Stimulated activated CD4-positive, alpha-beta T cell treated with anti-CD3 and anti-CD28 coated beads, Interleukin-4, amount 100 ng/mL, for 4 hours (primary cell): ENCODE measurements at places on chromosomes 7 and 10.
A peak's percentile ranks its signal among the peaks of the same experiment; 100 is the strongest.

GRCh38 chr7:124113045-124113444 lies 80.2 kb upstream of the TMEM229A start:
- no peak for DNase-seq

GRCh38 chr10:15349112-15349511 lies 22.0 kb downstream of the FAM171A1 start:
- no peak for DNase-seq

DNA sequence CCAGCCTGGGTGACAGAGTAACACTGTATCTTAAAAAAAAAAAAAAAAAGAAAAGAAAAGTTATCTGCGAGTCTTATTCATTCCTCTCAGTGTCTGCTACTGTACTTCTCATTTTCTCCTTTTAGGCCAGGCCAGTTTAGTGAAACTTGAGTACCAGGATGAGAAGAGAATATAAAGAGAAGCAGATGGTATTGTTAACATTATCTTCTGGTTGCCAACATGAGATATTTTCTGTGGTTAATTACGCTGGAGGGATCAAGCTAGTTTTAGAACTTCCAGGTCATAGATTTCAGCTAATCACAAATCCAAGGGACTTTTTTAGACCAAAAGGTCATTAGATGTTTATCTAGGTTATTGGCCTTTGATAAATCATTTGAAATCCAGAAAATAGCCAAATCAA lies 252.6 kb upstream of the SMIM30 start:
- no peak for DNase-seq

DNA sequence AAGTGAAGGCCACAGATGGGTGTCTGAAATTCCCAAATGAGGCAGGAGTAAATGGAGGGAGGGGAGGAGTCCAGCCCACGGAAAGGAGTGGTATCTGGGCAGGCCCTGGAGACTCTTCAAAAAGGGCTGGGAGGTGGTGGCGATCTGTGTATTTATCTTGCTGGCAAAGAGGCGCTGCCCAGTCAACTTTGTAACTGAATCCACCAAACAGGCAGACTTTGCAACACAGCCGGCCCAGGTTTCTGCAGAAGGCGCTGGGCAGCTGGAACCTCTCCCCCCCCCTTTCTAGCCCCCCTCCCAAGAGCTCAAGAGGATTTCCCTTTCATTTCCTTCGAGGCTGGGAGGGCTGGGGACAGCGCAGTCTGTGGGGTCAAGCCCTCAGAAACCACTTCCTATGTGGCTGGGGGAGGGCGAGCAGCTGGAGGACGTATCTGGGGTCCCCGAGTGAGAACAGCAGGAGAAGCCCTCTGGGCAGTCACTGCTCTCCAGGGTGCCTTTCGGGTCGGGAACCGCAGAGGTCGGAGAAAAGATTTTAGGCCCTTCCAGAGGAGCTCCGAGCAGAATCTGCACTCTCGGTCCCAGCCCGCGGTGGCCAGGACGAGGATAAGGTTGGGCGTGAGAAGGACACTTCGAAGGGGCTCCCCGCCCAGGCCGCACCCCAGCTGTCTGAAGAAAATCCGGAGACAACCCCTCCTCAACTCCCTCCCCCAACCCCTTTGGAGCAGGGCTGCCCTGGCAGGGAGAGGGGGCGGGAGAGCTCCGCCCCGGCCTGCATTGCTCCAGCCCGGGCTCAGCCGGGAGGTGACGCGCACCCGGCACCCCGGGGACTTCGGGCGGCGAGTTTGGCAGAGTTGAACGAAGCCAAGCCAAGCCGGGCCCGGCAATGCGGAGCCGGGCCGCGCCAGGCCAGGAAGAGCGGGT lies 965 bp downstream of the ZCCHC24 start:
- peak; percentile 38 for DNase-seq

GRCh38 chr7:101231644-101232043 lies 6.0 kb downstream of the CLDN15 start:
- DNase-seq = no peak

- no peak for DNase-seq
These were observed 82.0 kb downstream of the DOCK4 start for GRCh38 chr7:112124061-112124766.

DNA sequence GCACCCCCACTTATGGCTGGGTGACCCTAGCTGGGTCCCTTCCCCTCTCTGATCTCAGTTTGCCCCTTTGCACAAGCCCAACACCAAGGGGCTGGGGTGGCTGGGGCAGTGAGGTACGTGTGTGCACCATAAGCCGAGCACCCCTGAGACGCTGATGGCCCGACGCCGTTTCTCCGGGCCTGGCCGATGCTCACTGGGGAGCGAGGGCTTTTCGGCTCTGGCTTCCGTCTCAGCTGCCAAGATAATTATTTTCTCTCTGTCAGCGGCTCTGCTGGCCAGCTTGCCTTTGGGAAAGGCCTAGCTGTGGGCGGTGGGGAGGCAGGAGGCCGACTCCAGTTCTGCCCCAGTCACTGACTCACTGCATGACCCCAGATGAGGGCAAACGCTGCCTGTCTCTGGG lies 91.0 kb downstream of the ZMIZ1 start:
- no peak for DNase-seq

DNA sequence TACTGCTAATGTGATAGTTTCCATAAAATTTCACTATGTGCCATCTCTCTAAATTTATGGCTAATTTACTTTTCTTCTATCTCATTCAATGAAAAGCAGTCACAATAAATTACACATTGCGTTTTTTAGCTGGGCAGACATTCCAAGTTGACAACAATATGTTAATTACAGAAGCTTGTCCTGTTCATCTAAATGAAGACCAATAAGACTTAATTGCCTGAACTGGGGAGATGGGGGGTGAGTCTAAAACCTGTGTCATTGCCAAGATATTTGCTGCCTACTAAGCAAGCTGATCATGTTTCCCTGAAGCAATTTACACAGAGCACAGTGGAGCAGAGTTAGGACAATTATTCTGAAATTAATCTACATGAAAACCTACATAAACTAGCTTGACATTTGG lies 89.3 kb upstream of the ADRB1 start:
- DNase-seq = no peak

DNA sequence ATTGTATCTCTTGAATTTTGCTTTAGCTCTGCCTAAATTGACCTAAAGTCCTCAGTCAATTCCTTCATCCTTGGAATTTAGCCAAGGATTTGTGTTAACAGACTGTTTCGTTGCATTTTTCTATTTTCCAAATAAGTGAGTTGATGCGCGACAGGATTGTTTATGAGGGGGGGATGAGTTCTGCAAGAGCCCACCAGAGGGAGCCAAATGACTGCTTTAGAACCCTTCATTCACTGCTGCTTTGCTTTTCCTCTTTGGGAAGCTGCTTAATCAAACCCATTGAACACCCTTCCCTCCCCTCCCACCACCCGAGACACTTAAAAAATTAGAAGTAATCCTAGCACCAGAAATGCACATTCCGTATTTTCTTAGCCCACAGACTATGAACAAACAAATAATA lies 33.7 kb upstream of the PTF1A start:
- peak; percentile 9 for DNase-seq

GRCh38 chr7:90777886-90778285 lies 181.8 kb downstream of the CDK14 start:
- no peak for DNase-seq

DNA sequence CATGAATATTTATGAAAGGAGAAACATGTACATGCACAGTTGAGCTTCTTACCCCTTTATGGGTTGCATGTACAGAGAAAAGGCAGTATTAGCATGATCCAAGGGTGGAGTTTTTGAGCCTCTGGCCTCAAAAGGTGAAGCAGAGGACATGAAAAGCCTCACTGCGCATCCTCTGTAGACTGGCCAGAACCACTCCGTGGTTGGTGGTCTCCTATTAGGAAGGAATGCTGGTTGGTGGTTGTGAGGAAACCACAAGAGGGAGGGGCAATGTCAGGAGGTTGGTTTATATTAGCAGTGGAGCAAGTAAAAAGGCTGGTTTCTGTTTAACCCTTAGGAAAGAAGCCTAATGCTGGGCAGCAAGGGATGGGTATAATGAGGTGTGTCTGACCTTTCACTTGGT lies 37.5 kb downstream of the AHCYL2 start:
- DNase-seq = no peak

- DNase-seq = no peak
These were observed 1.1 kb downstream of the BAZ1B start for GRCh38 chr7:73520673-73521635.

- no peak for DNase-seq
These were observed 499.6 kb downstream of the MAGI2 start for GRCh38 chr7:78953726-78954363.

GRCh38 chr10:80468002-80468401 lies 13.9 kb downstream of the TSPAN14 start:
- peak; percentile 40 for DNase-seq

DNA sequence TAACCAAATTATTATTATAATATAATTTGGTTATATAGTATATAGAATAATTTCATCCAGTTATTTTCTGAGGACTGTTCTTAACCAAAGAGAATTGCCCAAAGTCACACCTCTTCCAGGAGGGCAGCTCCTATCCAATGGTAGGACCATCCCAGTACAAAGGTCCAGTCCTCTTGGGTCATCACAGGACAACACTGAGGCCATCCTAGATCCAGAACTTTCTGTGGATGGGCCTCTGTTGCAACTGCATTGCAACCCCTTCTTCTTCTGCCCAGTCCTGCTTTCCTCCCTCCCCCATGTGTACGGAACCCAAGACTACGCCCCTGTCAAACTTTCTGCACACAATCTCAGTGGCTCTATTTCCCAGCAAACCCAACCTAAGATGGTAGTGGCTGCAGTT lies 5.4 kb upstream of the HABP2 start:
- no peak for DNase-seq

DNA sequence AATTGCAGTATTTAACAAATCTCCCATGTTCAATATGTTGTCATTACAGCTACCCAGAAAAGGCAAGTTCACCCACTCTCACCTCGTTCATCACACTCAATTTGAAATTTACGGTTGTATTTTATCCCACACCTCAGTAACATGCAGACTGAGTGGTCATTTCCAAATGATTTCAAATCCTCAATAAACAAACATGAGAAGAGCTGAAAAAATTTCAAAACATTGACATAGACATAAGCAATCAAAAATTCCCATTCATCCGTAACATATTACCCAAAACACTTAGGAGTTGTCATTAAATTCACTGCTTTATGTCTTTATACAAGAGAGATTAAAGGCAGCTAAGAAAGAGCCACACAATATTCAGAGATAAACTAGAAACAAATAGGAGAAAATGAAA lies 61.7 kb upstream of the NEBL start:
- no peak for DNase-seq

- no peak for DNase-seq
These were observed 73.0 kb downstream of the TFPI2 start for GRCh38 chr7:93817526-93817925.

GRCh38 chr7:131533151-131533559 lies 23.3 kb downstream of the PODXL start:
- DNase-seq = no peak

DNA sequence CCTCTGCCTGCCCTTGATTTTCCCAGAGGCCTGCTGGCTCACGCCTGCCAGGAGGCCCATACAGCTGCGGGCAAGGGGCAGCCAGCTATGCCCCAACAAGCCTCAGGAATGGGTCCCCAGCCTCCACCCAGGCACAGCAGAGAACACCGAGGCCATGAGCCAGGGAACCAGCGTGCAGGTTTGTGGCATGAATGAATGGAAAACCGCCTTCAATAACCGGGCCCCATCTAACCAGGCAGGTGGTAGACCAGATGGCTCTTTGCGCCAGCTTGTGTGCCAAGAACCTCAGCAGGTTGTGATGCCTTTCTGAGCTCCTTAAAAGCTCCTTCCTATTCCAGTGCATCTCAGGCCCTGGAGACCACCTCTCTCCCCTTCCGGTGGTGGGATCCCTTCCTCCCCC lies 50.2 kb downstream of the ELFN1 start:
- DNase-seq = no peak

DNA sequence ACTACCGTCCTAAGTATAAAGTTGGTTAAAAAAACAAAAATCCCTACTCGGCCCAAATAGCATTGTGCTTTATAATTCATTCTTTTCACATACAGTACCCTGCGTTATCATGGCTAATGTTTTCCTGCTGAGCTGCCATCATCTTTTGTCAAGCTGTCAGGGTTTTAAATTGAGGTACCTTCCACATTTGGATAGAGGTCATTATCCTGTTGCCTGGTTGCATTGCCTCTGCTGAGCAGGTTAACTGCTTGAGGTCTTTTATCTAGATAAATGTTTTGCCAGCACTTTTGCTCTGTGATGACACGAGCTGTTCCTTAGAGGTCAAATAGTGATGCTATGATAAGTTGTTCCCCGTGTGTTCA lies 94.4 kb upstream of the FZD1 start:
- DNase-seq = no peak

GRCh38 chr10:79442171-79443040 lies 3.0 kb downstream of the ZCCHC24 start:
- DNase-seq = no peak

DNA sequence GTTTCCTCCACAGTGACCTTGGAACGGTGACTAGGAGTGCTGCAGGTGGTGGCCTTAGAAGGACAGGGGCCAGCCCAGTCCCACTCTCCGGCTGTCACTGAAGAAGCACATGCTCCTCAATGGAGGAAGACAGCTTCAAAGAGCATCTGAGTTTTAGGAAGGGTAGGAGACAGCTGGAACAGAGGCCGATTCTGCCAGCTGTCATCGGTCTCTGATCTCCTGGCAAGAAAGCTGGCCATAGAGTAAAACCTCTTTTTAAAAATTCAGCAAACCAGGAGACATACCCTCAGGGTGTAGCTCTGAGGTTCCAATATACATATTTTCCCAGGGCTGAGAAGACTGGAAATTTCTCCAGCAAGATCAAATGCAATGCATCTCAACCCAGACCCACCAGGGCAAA lies 55.9 kb downstream of the KCNMA1 start:
- DNase-seq = no peak

- no peak for DNase-seq
These were observed 59.1 kb downstream of the ANKRD26 start for GRCh38 chr10:27041196-27041595.

GRCh38 chr10:22767859-22768258 lies 53.5 kb upstream of the PIP4K2A start:
- DNase-seq = no peak
